M059J (cell line): ENCODE measurements at places on chromosomes 2 and 18. TPM values are rescaled to one million over a fixed set of nuclear protein-coding genes. Genes with fewer than 3 reads are reported as not detected.
A peak's percentile ranks its signal among the peaks of the same experiment; 100 is the strongest.

Gene TGFA
- 8.1 and 9.3 TPM in 2 replicates for total RNA-seq

Gene GRP
- total RNA-seq: not detected in 2 replicates

- DNase-seq: peak; percentile 45
Observed at GRCh38 chr18:63994783-63995399, 25.0 kb downstream of the SERPINB8 start.

- no peak for DNase-seq
Observed at GRCh38 chr2:59701271-59701994, 852.0 kb downstream of the BCL11A start.

Gene MLPH
- 50.7 and 68.8 TPM in 2 replicates for total RNA-seq

GRCh38 chr2:74226648-74227213 lies 28.3 kb downstream of the MTHFD2 start:
- no peak for DNase-seq

GRCh38 chr2:37125416-37125815 lies 31.4 kb downstream of the EIF2AK2 start:
- DNase-seq: no peak

- peak; percentile 86 for DNase-seq
Observed at GRCh38 chr18:2111456-2111855, 459.8 kb downstream of the METTL4 start.
